ENCODE measurements at places on chromosomes 1 and 21.

GRCh38 chr1:73901738-73902137 lies 296.2 kb downstream of the LRRIQ3 start:
- DNase-seq: no peak

DNA sequence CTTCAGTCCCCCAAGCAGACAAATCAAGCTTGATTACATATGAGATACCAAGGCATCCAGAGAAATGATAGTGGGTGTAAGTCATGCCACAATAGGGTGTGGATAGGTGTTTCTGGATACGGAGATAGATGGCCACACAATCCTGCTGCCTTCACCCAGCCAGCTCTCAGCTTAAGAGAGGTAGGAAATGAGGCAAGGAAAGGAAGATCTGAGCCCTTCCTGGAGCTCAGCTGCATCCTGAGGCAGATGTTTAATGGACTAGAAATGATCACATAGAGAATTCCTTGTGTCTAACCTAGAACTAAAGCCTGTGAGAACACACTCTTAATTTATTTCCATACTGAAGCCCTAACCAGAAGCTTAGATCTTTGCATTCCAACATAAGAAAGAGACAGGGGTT lies 210.3 kb downstream of the ST6GALNAC3 start:
- DNase-seq: no peak

DNA sequence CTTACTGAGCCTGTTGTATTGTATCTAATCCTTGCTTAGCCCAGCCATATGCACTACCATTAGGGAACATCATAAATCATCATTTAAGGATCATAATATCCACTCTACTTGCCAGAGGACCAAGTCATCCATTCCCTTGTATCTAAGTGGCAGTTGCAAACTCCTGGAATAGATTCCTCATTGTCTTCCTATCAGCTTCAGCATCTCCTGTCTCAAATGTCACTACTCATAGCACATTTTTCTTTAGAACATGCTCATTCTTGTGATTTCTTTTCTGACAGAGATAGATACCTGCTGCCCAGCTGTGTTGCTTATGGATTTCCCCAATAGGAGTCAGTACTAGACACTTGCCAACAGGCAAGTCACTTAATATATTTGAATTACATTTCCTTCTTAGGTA lies 84.3 kb downstream of the OLFML3 start:
- DNase-seq: no peak

DNA sequence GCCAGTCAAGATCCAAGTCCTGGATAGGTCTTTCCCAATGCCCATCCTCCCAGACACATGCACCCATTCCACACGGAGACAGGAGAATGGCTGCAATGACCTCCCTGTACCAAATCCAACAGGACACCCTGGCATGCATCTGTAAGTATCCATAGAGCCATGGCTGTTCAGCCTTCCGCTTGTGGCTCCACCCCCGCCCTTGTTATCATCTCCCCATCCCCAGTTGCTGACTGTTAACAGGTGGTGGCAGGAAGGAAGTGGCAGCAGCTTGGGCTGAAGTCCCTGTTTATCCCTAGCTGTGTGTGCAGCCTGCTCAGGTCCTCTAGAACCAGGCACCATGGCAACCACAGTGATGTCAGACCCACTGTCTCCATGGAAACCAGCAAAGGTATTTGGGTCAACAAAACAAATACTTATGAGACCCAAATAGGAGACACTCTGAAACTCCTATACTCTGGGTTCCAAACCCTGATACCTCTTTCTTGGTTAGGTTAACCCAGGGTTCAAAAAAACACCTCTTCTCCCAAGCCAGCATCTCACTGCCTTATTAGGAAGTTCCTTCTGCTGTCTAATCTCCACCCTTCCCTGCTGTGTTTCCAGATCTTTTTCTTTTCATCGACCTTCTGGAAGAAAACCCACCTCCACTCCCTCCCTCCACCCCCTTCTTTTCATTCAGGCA lies 721 bp downstream of the PBXIP1 start:
- no peak for DNase-seq

DNA sequence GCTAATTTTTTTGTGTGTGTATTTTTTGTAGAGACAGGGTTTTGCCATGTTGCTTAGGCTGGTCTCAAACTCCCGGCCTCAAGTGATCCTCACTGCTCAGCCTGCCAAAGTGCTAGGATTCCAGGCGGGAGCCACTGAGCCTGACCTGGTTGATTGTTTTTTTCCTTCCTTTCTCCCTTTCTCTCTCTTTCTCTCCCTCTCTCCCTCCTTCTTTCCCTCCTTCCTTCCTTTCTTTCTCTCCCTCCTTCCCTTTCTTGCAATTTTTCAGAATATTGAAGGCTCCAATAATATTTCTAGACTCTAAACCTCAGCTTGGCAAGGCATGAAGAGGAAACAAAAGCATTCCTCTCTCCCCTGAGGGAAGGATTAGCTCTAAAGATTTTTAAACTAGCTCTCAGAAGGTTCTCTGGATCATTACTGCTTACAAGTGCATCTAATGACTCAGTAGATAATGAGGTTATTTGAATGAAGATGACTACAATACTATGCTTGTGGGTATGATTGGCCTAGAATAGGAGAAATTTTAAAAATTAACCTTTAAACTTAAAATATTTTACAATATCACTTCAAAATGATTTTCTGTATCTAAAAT lies 68.5 kb upstream of the GADD45A start:
- DNase-seq: no peak

Measured in brain pericyte (primary cell).